Stimulated activated CD4-positive, alpha-beta T cell treated with anti-CD3 and anti-CD28 coated beads, TNF-alpha, amount 100 ng/mL, for 1 hour (primary cell): ENCODE measurements at places on chromosomes 11 and 22.

DNA sequence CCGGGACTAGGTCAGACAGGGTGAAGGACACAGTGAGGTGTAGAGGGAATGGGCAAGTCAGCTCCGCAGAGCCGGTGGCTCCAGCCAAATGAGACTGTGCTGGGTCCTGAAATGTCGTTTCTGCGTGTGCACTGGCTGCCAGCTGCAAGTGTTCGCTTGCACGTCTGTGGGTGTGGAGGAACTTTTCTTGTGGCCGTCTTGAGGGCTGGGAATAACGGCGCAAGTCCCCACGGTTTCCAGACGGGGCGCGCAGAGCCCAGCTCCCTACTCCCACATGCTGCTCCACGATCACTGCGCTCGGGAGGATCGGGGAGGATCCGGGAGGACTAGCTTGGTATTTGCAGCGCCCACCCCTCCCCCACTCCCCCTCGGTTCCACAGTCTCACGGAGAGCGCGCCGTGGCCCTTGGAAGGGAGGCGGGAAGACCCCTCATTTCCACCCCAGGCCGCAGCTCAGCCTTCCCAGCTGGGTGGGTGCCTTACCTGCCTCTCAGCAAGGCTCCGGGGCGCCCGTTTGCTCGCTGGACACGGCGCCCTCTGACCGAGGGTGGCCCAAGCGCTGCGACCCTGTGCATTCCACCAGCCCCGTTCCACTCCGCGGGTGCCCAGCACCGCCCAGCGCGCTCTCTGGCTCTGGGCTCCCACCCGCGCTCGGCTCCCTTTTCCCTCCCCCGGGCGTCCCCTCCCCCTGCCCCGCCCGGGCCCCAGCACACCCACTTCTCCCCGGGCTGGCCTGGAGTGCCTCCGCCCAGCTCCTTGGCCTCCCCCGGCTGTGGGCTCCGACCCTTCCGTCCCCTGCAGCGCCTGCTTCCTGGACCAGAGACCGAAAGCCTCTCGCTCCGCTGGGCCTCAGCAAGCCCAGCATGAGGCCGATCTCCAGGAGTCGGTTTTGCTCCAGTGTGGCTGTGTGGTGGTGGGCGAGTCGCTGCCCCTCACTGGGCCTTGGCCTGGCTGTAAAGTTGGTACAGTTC, at the start of gene KCNE3:
TSS of gene KCNE3 (minus strand) at position 634 of the 970 bp plus-strand sequence. CDS start 9,986 bp downstream, outside the sequence.
- DNase-seq = no peak

GRCh38 chr11:62832336-62833234, at the start of gene TEX54:
TSS of gene TEX54 (minus strand) at chr11:62832841.
- no peak for DNase-seq

GRCh38 chr22:35842954-35843353, 125.3 kb downstream of the APOL5 start:
- no peak for DNase-seq

DNA sequence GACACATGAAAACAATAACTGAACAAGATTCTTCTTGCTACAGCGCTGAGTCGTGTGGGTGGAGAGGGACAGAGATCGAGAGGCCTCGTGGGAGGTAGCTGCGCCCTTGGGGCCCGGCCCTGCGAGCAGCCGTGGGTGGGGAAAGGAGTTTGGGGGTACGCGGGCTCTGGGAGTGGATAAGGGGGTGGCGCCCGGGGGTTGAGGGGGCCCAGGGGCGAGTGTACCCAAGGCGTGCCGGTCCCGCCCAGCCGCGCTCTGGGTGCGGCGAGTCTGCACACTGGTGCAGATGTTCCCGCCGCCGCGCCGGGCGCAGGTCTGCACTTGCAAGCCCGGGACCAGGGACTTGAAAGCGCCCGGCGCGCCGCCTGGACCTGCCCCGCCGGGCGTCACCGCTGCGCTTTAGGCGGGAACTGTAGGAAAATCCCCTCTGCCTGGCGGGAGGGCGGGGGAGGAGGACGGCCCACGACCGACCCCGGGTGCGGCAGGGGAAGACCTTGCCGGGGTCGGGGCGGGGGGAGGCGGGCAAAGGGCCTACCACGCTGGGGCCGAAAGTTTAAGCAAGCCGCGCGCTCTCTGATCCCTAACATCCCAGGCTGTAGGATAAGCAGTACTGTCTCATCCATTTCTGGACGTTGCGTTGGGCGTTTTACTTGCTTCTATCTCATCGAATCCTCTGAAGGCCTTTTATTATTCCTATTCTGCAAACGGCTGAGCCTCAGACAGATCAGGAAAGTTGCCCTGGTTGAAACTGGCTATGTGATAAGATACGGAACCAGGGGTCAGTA, 1.4 kb upstream of the KREMEN1 start:
- DNase-seq = no peak

GRCh38 chr11:75823946-75824345, 8.9 kb downstream of the UVRAG start:
- DNase-seq = no peak

DNA sequence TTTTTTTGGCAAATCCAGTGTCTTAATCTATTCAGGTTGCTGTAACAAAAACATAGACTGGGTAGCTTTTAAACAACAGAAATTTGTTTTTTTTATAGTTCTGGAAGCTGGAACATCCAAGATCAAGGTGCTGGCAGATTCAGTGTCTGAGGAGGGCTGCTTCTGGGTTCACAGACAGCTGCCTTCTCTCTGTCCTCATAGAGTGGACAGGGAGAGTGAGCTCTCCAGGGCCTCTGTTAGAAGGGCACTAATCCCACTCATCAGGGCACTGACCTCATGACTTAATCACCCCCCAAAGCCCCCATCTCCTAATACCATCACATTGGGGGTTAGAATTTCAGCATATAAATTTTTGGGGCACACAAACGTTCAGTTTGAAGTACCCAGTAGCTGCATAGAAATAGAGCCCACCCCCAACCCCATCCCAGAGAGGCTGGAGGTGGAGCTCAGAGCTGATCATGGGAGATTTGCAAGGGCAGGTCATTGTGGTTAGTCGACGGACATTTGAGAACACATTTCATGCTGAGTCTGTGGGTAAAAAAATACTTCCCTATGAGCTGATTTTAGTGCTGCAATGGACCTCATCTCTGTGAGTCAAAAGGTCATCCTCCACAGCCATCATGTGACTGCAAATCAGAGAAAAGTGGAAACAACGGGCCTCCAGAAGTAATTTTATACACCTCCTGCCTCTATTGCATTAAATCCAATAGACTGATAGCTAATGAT, 203.1 kb upstream of the CADM1 start:
- DNase-seq = no peak

- no peak for DNase-seq
These were observed 138.4 kb downstream of the TTC17 start for GRCh38 chr11:43497144-43497543.
